ENCODE measurements at places on chromosomes 13 and 19.

- DNase-seq = no peak
Observed at GRCh38 chr13:23950736-23951510, 53.6 kb upstream of the C1QTNF9B start.

GRCh38 chr19:29309637-29310036 lies 96.7 kb upstream of the UQCRFS1 start:
- no peak for DNase-seq

GRCh38 chr19:31963746-31964145 lies 381.7 kb upstream of the ZNF507 start:
- DNase-seq = no peak

DNA sequence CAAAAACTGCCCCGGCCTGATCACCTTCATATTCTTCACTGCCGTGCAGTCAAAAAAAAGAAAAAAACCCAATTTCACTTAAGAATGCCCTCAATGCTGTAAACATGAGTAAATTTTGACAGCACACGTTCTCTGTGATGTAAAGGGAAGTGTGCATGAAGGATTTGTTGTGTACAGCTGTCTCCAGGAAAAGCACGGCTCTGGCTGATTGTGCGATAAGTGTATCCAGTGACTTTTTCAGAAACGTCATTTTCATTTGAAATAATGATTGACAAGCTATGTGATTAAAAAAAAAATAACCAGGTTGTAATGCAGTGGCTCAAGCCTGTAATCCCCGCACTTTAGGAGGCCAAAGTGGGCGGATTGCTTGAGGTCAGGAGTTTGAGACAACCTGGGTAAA lies 39.6 kb downstream of the ANKRD10 start:
- no peak for DNase-seq

DNA sequence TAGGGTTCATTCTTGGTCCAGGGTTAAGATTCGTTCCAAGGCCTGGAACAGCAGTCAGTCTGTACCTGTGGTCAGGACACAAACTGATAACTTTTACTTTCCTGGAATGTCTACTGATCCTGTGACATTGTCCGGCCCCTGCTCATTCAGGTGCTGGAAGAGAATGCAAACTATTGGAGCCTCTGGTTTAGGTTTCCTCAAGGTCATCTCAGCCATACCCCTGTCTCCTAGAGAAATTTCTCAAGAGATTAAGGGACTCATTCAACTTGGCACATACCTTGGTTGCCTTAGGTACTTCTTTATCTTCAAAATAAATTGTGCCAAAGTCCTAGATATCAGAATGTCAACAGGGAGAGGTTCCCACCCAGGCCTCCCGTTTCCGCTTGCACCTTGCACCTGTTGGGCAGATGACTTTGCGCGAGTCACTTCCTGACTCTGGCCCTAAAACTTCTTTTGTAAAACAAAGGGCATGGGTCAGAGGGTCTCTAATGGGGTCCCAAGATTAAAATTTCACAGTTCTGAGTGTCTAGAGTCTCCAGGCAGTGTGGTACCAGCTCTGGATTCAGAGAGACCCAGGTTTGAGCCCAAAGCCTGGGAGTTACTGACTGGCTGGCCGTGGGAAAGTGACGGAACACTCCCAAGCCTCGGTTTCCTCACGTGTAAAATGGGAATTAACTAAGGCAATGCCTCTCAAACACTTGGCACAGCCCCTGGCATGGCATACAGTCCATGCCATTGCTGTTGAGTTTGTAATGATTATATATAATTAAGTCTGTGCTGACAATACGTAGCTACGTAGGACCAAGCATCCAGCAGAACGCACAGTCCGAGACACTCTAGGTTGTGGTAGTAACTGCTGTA lies 25.8 kb upstream of the CYP2S1 start:
- DNase-seq = no peak

DNA sequence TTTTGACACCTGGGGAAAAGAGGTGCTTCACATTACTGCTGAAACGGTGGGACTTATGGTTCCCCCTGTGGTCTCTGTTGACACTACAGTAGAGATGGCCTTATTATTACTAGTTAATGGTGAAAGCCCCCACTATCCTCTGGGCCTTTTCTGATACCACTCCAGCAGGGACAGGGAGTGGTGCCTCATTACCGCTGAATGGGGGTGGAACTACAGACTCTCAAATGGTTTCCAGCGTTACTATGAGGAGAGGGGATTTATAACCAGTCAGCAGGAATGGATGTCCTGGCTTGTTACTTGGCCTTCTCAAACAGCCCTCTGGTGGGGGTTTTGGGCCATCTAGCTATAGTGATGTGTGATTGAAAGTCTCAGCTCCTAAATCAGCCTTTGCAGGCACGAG lies 96.7 kb upstream of the DIAPH3 start:
- DNase-seq = no peak

DNA sequence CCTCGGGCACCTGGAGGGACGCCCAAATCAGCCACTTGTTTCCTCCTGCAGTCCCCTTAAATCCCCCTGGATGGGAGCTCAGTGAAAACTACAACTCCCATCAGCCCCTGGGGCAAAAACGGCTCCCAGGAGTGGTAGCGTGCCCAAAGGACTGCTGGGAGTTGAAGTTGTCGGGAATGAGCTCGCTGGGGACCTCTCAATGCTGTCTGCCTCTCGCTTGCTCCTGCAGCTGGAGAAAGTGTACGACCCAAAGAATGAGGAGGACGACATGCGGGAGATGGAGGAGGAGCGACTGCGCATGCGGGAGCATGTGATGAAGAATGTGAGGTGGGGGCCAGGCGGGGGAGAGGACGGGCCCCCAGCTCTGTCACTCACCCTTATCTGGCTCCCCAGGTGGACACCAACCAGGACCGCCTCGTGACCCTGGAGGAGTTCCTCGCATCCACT lies 14.7 kb upstream of the DHDH start:
- no peak for DNase-seq

- DNase-seq = no peak
Observed at GRCh38 chr19:10565028-10565566, 713 bp downstream of the KRI1 start.

- DNase-seq = no peak
Observed at GRCh38 chr13:51776179-51776578, 27.8 kb downstream of the DHRS12 start.

DNA sequence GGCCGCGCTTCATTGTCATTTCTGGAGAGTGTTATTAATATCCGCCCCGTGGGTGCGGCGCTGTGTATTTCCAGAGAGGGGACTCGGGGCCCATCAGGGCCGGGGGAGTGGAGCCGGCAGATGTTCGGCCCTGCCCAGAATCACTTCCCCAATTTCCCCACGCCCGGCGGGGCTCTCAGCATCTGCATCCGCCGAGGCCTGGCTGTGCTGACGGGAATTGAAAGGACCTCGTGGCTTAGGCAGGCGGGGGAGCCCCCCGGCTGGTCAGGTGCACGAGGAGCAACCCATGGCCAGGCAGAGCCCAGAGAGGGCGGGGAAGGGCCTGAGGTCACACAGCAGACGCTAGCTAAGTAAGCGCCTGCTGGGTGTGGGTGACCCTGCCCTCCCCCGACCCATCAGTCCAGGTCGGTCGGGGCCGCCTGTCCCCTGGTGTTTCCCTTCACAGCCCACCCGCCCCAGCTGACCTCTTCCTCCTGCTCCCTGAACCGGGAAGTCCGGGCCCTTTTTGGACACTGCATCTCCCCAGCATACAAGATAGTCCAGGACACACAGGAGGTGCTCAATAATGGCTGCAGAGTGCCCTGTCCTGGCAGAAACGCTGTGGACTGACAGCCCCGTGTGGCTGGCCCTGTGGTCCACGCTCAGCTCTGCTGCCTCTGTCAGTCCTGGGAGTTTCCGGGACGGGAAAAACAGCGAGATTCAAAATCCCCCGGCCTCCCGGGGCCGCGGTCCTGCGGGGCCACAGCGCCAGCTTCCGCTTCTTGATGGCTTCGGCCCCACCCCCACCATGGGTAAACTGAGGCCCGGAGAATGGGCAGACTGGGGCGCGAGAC lies 22.1 kb downstream of the ARID3A start:
- DNase-seq = no peak

DNA sequence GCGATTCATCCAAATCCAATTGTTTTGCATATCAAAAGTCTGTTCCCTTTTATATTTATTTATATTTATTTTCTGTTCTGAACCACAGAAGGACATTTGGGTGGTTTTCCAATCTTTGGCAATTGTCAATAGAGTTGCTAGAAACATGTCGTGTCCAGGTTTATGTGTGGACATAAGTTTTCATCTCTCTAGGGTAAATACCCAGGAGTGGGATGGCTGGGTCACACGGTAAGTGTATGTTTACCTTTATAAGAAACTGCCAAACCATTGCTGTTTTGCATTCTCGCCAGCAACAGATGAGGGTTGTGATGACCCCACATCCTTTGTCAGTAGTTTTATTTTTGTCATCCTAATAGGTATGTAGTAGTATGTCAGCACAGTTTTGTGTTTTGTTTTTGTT lies 12.5 kb downstream of the AP1M1 start:
- no peak for DNase-seq

- DNase-seq = no peak
Observed at GRCh38 chr19:54252845-54253244, 4.2 kb downstream of the LILRB5 start.

DNA sequence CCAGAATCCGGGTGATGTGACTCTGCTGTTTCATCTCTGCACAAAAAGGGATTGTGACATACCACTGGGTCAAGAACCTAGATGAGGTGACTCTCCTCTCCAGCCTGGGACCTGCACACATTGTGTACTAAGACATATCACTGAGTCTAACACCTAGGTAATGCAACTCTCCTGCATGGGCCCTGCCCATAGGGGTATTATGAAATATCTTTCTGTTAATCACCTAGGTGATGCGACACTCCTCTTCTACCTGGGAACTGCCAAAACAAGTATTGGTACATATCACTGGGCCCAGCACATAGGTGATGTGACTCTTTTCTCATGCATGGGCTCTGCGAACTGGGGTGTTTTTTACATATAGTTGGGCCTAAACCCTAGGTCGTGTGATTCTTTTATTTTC lies 35.5 kb upstream of the ZNF254 start:
- peak; percentile 79 for DNase-seq
